Cerebellar cortex (tissue), 1 donor: ENCODE measurements at places on chromosomes 16 and 17.
A peak's percentile ranks its signal among the peaks of the same experiment; 100 is the strongest.

DNA sequence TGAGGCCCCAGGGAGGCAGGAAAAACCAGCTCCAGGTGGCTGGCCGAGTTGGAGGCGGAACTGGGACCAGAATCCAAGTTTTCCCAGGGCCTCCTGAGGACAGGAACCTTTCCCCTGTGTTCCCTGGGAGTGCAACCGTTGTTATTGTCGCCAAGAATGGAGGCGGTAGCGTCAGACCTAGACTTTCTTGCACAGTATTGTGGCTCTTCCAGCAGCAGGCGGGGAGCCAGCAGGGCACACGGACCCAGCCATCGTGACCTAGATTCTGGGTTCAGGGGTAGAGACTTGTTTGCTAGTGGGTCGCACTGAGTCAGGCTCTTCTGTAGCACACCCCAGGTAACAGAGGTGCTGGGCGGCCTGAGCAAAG is 667 bp upstream of the KIF19 start:
- DNase-seq: peak; percentile 13

GRCh38 chr17:78526231-78527025 is 50.8 kb downstream of the DNAH17 start:
- no peak for DNase-seq

- no peak for DNase-seq
These were observed 35.7 kb downstream of the ACSF3 start for GRCh38 chr16:89129378-89129777.

GRCh38 chr17:70987867-70988340 is 818.6 kb downstream of the KCNJ2 start:
- DNase-seq: no peak

- no peak for DNase-seq
These were observed 219.9 kb downstream of the ENGASE start for GRCh38 chr17:79294459-79295071.
